ENCODE measurements at places on chromosomes 5 and 9.

GRCh38 chr5:19626211-19626610 is 361.8 kb downstream of the CDH18 start:
- ATAC-seq: no peak

GRCh38 chr9:129587487-129588262 is 33.2 kb downstream of the C9orf50 start:
- ATAC-seq: no peak

DNA sequence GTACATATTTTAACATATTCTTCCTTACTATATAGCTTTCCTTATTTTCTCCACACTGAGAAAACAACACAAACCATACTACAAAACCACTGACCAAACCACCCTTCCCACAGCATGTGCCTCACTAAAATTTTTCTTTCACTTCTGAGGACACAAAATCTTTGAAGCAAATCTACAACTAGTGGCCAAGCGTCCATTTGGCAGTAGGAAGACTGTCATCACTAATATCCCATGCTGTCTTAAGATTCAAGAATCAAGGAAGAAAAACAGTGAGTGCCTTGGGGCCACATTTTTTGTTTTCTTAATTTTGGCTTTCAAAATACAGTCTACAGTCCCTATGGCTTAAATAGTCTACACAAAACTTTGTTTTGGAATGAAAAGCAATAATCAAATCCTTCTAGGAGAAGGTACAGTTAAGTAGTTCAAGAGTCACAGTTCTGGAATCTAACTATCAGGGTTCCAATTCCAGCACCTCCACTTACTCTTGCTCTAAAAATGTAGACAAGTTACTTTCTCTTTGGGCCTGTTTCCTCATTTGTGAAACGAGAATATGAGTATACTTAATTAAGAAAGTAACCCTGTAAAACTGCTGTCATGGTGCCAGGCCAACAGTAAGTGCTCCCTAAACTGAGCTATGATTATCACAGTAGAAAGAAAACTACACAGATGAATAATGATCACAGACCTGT is 227.9 kb downstream of the BNC2 start:
- ATAC-seq: no peak

GRCh38 chr9:78781681-78782080 is 484.8 kb downstream of the PSAT1 start:
- ATAC-seq: no peak

DNA sequence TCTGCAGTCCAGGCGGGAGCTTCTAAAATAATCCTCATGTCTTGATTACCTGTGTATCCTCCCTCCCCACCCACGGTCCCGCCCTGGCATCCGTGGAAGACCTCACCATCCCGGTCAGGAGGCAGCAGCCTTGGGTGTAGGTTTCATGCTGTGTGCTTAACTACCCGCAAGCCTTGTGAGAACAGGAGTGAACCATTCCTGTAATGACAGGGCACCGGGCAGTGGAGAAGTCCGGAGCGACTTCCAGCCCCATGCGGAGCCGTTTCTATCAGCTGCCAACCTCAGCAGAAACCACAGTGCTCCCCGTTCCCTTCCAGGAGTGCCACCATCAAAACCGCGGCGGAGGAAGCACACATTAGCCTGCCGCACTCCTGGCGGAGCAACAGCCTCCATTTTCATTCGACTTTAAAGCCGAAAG is 123.5 kb upstream of the LMX1B start:
- no peak for ATAC-seq

- no peak for ATAC-seq
Observed at GRCh38 chr5:172751761-172752510, 19.1 kb downstream of the DUSP1 start.

Measured in SK-N-SH treated with all-trans-retinoic acid at 6 μM for 48 hours (cell line).